ENCODE measurements at places on chromosomes 5 and 9.

DNA sequence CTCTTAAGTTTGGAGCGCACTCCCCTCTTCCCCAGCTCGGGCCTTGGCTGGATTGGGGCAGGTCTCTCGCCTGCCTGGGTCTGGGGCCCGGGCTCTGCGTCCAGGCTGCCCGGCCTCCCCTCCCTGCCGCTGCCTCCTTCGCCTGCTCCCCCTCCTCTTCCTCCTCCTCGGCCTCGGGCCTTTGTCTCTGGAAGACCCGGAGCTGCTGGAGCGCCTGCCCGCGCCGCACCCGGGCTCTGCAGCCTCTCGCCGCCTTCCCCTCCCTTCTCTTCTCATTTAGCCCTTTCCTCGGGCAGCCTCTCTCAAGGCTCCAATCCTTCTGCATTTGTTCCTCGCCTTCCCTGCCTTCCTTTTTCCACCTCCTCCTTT is 218.5 kb downstream of the C9orf50 start:
- DNase-seq: no peak

GRCh38 chr9:124149992-124150391 is 107.8 kb upstream of the NEK6 start:
- DNase-seq: no peak

DNA sequence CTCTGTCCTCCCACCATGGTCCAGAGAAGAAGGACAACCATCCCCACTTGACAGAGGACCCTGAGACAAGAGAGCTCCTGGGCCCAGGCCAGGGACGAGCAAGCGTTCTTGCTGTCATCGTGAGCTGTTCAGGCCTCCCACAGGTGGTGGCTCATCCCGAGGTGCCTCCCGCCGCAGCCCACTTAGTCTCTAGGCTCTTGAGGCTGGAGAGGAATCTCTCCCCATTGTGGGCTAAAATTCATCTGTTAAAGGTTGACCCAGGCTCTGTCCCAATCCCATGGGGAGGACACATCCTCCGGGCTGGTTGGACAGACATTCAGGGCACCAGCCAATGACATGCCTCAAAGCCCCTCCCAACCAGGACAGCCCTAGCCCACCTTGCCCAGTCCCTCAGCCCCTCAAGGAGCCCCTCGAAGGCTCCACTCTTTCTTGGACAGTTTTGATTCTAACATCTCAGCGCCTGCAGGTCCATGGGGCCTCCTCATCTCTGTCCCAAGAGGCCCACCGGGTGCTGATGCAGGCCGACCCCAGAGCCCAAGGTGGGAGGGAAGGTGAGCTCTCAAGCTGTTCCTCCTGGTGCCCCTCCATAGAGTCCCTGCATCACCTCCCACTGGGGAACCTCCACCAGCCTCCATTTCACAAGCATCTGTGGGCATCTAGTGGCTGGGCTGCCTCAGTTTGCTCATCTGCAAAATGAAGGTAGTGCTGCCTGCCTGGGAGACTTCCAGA is 52.9 kb downstream of the BARX1 start:
- DNase-seq: no peak

- no peak for DNase-seq
These were observed 404.9 kb upstream of the ZNF608 start for GRCh38 chr5:125151150-125151900.

DNA sequence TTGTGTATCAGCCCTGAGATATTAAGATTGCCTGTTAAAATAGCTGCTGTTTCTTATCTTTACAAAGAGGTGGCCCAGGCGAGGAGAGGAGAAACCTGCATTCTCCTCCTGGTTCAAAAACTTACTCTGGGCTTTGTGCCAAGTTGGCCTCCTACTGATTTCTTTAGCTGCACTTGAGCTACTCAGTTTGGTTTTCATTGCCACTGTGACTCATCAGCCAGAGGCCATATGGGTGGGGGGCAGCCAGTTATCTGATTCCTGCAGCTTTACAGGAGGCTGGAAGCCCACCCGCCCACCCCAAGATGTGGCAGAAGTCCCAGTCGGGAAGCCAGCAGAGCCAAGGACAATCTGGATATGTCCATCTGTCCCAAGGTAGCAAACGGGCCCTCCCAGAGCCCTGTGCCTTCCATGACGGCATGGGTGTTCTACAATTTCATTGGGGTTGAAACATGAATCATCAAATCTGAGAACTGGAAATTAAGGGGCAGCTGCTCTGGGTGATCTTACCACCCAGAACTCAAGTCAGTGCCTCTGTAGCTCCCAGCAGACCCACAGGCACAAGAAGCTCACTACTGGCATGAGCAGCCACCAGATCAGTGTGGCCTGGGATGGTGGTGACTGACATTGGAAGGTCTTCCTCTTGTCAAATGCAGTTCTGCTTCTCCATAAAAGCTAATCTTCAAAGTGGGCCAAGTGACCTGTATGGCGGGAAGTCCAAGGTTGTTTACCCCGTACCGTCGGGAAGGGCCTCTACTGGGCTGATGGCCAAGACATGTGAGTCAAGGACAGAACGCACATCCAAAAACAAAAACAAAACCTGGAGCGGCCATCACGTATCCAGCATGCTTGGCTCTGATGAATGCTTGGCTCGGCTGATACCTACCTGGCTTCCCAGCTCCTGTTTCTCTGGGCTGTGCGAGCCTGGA is 15.6 kb downstream of the FCN2 start:
- DNase-seq: no peak

DNA sequence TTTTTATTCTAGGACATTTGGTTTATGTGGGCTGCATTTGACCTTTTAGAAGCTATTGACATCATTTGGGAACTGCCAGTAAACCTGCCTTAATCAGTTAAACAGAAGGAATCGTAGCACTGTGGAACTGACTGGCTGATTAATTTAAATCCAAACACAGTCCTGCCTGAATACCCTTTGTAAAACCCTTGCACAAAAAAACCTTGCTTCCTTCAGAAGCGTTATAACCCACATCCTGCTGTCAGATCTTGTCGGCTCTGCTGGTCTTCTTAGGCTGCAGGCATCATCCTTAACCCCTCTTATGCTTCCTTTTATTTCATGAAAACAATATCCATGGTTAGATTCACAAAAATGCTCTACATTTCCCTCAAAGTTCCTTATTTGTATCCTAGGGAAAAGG is 46.3 kb downstream of the PAM start:
- DNase-seq: no peak

GRCh38 chr5:118952992-118953651 is 35.2 kb downstream of the DTWD2 start:
- no peak for DNase-seq

GRCh38 chr9:86445671-86446070 is 91.5 kb upstream of the TUT7 start:
- no peak for DNase-seq

DNA sequence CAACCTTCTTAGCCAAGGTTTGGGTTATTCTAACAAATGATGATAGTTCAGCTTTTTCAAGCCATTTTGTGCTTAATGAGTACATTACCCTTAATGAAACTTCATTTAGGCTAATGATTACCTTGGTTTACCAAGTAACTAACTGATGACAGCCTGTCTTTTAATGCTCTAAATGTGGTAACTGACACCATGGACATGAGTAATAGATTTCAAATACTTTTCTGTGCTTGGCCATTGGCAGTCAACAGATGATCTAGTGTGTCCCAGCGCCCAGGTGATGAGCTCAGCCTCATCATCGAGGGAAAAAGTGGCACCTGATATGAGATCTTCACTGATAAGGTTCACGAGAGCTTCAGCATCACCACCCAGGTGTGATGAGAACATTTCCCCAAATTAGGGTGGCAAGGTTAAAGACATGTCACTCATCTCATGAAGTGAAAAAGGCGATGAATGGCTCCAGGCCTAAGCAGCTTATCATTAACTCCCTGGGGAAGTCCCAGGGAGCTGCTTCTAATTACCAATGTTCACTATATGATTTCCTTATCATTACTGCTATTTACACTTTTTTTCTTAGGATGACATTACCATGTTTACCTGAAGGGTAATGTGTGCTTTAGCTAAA is 296.0 kb downstream of the SPOCK1 start:
- no peak for DNase-seq

DNA sequence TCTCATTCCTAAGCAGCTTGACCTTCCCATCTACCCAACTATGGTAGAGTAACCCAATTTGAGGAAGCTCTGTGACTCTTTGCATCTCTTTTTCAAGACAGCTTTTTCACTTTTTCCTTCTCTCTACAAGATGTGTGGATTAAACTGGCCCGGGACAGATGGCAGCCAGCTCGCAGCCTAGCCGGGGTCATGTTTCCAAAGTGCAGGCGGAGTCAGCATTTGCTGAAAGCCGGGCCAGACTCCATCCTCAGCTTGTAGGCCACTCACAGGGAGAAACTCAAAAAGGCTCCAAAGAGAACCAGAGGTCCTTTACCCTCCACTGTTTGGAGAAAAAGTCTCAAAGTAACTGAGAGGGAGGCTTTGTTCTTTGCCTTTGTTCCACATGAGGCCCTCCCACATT is 286.8 kb upstream of the PANK3 start:
- DNase-seq: no peak

- DNase-seq: no peak
These were observed 47.5 kb downstream of the CDK5RAP2 start for GRCh38 chr9:120532475-120532874.

DNA sequence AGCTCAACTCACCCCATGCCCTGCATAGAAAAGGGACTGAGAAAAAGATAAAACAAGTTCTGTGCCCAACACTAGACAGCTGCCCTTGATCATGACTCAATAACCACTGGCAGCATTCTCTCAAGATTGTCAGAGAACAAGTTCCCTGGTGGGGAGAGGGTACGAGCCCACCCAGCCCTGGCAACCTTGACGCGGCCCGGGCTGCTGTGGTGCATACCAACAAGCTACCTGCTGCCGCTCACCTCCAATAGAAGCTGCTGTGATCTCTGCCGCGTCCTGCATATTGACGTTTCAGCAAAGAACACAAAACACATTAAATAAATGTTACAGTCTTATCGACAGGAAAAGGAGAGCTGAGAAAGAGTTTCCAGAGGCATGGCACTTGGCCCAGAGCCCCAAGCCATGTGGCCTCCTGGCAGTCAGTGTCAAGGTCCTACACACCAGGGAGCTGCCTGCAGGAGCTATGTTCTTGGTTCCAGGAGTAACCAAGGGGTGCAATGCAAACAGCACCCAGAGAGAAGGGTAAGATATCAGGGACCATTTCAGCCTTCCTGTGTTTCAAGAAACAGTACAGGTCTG is 28.3 kb downstream of the WHRN start:
- no peak for DNase-seq

DNA sequence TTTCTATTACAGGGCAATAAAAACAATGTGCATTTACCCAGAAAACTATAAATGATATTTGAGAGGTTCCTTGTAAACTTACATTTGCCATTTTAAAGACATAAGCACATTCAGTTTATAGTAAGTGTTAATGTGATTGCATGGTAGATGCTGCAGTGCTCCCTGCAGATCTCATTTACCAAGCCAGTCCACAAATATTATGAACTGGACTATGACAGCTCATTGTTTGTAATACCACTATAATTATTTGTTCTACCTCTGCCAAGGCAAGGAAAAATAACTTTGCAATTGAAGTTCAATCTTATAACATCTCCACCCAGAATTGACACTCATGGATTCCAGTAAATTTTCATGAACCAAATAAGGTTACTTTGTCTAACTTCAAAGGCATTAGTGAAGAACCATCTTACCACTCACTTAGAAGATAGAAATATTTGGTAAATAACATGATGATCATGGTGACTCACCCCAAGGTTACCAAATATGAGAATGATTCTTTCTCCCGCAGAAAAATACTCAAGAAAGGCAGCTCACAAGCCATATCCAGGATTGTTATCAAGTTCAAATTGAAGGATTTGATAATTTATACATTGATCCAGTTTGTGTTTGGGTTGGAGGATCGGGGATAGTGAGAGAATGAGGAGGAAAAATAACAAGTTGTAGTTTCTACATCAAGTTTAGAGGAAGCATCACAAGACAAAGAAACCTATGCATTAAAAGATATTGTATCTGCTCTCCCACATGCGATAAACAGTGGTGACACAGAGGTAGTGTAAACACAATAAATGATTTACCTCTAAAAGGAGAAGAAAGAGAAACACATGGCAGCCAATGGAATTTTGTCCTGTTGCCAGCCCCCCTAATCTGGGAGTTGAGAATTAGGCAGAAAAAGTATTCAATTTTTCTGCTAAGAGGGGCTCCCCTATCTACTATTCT is 29.5 kb downstream of the CDH9 start:
- no peak for DNase-seq

GRCh38 chr9:20788526-20789451 is 104.7 kb downstream of the FOCAD start:
- no peak for DNase-seq

DNA sequence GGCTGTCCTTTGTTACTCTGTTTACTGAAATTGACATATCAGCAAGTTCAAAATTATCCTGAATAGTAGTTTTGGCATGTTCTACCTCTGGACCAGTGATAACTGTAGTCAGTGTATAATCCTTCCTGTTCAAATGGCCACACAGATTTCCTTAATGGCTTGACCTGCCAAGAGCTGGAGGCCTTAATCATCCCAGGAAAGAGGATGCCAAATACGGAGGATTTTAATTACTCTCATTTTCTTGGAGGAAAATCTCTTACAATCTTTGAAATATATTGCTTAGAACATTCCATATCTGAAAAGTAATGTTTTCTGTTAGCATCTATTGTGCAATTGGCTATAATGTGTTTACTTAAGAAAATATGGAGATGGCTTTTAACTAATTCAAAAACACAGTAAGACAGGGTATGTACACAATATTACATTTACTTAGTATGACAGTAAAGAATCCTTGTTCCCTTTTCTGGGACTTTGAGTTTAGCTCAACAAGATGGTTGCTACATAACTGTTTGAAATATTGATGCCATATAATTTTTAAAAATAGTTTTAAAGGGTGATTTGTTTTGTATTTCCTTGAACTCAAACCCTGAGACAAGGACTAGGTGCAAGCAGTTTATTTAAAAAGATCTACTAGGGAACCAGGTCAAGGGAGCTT is 68.9 kb upstream of the SELENOP start:
- no peak for DNase-seq

- no peak for DNase-seq
These were observed 390.0 kb downstream of the PLK2 start for GRCh38 chr5:58069846-58070245.

DNA sequence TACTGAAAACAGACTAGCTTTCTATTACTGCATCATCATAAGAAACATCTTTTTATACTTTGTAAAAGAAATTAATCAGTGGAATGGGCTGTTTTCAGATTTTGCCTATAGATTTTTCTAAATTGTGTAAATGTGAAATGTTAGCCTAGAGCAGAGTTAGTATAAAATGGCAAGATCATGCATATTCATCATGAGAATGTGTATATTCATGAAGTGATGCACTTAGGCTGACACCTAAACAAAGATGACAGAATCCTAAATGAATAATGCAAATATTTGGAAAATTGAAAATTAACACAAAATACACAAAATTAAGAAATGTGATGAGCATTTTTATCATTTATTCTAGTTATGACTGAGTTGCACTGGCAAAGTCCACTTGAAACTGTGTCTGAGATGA is 57.2 kb downstream of the SPTLC1 start:
- no peak for DNase-seq

DNA sequence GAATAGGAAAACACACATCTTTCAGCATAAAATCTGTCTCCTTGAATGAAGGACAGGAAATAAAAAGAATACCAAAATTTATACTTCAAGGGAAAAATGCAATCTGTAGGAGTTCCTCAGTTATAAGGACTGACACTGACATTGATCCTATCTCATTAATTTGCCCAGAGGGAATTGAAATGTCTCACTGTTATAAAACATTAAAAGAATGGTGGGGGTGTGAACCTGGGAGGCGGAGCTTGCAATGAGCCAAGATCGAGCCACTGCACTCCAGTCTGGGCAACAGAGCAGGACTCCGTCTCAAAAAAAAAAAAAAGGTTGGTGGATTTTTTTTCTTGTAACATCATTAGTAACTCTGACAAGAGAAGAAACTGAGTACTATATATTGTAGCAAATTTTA is 60.8 kb downstream of the TTLL11 start:
- no peak for DNase-seq

- DNase-seq: no peak
These were observed 199.6 kb downstream of the GAS1 start for GRCh38 chr9:86747711-86748110.
